ENCODE measurements at places on chromosomes 6 and 20.

GRCh38 chr6:132659082-132659481 lies at the start of gene TAAR1:
Gene TAAR1, minus strand, starts transcription at chr6:132659182. Its CDS starts 13,179 bp downstream, at chr6:132646003.
- DNase-seq, result no peak

DNA sequence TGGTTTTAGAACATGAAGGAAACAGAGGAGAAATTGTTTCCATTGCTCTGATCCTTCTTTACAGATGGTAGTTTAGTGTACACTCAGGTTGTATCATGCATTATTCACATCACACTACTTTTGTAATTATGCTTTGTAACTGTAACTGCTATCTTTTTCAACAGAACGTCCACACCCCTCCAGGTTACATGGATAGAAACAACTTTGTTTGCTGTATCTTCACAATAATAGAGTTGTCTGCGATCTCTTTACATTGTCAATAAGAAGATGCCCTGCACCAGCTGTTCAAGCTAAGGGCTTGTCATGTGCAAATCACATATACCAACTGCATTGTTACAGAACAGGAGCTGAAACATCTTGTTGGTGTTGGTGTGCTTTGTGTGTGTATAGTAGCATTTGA lies 67.9 kb upstream of the MAP7 start:
- no peak for DNase-seq

DNA sequence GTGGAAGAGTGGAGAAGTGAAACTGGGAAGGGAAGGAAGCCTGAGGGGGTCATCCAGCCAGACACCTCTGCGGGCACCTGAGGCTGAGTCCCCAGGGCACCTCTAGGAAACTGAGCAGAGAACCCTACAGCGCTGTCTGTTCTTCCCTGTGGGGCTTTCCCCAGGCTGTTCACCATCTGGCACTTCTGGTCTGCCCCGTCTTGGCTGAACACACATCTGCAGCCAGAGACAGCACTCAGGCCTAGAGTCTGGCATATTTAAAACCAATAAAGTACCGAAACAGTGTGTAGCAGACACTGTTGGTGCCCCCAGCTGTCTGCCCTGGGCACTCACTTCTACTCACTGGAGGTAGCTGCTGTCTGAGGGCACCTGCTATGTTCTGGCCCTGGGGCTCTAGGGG lies 9.4 kb upstream of the ARFGEF2 start:
- DNase-seq, result no peak

DNA sequence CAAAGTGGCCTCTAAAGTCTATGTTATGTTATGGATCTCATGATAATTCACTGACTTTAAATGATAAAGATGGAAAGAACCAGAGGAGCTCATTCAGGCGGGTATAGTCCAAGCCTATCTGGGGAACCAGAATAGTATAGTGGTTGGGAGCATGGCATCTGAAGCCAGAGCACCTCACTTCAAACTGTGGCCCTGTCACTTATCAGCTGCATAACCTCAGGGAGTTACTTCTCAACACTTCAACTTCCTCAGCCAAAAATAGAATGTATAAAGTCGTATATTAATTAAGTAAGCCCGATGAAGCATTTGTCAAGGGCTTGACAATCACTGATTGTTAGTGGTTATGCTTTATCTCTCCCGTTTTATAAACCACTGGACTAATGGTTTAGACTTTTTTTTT lies 112.7 kb downstream of the RTN4IP1 start:
- no peak for DNase-seq

GRCh38 chr20:62804627-62805154 lies at the start of gene OGFR:
Gene OGFR, plus strand, starts transcription at chr20:62804835. Its CDS starts 25 bp downstream, at chr20:62804860.
- peak; percentile 75 for DNase-seq

DNA sequence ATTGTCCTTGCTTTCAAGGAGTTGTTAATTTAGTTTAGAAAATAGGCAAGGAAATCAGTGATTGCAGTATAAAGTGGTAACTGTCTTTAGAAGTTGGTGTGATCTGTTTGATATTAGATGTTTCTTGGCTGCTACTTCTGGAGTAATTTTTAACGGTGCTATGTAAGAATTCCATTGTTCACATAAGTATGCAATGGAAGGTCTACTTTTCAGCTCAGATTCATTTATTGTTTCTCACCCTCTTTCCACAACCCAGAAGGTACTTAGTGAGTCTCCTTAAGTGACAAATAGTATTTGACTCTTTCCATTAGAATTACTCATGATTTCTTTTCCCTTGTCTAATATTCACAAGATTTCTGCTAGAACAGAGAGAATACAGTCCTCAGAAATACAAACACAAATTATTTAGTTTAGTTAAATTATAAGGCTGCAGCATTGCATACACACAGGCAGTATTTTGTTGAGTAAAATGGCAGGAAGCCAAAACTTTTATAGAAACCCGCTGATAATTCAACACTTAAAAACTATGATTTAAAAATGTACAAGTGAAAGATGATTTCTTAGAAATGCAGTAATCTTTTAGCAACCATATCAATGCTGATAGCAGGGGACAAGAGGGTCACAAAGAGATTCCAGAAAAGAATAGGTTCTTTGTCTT lies 554.3 kb downstream of the CD109 start:
- no peak for DNase-seq

- DNase-seq, result no peak
Observed at GRCh38 chr6:3759646-3760232, 8.2 kb upstream of the PXDC1 start.

GRCh38 chr6:152351742-152352141 lies 285.4 kb downstream of the SYNE1 start:
- DNase-seq, result no peak

DNA sequence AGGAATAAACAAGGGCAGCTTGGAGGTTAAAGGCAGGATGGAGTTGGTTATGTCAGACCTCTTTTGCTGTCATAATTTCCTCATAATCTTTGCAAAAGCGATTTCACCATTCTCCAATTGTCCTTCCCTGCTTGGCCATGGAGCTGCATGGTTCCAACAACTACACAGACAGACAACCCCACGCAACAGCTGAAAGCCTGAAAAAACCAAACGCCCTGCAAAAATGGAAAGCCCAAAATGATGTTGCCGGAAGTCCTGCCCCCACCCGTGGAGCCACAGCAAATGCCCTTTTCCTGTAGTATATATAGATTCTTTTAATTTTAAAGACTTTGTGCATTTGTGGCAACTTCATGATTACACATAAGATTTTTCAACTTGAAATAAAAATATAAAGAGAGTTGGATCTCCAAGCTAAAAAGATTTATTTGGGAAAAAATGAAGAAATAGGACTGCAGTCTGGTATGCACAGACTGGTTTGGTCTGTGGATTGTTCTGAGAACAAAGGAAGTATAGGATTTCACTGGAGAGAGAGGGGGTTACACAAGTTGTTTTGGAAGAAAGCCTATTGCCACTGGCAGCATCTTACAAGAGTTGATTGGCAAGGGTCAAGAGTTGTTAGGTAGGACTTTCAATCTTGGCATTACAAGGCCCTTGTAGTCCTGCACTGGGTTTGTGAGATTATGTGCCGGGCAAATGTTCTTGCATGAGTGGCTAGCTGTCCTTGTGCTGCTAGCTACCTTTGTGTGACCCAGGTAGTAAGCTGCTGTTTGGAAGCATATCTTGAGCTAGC lies 190.0 kb downstream of the C6orf118 start:
- DNase-seq, result peak; percentile 21

- DNase-seq, result no peak
Observed at GRCh38 chr6:154494592-154495311, 15.7 kb downstream of the CNKSR3 start.

- no peak for DNase-seq
Observed at GRCh38 chr20:21507400-21508229, 6.2 kb downstream of the NKX2-2 start.

- no peak for DNase-seq
Observed at GRCh38 chr6:142728364-142728763, 216.6 kb downstream of the HIVEP2 start.

- no peak for DNase-seq
Observed at GRCh38 chr6:19325335-19325789, 511.8 kb upstream of the ID4 start.

DNA sequence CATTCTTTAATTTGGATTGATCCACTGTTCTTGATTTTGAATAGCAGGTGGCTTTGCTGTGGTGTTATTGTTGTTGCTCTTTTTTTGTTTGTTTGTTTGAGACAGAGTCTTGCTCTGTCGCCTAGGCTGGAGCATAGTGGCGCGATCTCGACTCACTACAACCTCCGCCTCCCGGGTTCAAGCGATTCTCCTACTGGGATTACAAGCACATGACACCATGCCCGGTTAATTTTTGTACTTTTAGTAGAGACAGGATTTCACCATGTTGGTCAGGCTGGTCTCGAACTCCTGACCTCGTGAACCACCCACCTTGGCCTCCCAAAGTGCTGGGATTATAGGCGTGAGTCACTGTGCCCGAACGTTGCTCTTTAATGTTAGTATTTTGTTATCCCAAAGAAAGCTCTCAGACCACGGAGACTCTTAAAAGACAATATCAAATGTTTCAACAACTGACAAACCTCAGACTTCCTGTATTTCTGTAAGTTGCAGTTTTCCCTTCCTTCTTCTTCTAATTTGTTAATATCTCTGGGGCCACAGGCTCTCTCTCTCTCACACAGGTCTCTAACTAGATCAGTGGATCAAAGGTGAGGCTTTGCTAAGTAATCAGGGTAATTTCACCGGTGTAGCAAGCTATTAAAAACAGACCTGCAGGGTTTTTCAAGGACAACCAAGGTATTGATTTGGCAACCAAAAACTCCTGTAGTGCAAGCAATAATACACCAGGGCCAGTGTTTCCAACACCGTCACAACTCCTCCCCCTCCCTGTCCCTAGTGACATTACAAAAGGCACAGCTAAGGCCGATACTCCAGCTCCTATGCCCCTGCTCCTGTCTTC lies 48.8 kb upstream of the ZNF217 start:
- DNase-seq, result peak; percentile 84

DNA sequence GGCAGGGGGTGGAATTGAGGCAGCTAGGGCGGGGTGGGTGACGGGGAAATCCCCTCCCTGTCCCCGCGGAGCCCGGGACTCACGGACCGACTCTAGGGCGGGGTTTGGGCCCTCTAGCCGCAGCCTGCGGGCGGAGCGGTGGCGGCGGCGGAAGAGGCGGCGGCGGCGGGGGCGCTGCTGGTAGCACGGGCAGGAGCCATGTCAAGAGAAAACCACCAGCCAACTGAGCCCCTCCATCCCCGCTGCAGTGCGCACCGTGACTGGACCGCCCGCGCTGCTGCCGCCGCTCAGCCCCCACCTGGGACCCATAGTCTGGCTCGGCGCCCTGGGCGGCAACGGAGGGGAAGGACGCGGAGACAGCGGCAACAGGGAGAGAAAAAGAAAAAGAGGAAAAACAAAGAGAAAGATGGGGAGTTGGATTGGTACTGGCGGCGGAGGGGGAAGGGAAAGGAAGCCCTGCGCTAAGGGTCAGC lies 1.2 kb upstream of the C6orf62 start:
- peak; percentile 67 for DNase-seq

DNA sequence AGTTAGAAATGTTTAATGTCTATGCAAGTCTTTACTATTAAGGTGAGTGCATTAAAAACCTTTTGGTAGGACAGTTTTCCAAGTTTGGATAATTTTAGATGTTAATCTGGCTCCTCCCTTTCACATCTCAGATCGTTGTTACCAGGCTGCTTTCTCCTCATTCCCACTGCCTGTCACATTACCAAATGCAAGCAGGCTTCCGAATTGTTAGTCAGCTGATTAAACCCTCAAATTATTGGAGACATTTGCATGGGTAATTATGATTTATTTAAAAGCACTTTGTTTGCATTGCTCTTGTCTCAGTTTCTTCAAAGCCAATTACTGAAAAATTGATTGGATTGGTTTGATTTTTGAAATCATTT lies 816.5 kb downstream of the KIF16B start:
- DNase-seq, result no peak

DNA sequence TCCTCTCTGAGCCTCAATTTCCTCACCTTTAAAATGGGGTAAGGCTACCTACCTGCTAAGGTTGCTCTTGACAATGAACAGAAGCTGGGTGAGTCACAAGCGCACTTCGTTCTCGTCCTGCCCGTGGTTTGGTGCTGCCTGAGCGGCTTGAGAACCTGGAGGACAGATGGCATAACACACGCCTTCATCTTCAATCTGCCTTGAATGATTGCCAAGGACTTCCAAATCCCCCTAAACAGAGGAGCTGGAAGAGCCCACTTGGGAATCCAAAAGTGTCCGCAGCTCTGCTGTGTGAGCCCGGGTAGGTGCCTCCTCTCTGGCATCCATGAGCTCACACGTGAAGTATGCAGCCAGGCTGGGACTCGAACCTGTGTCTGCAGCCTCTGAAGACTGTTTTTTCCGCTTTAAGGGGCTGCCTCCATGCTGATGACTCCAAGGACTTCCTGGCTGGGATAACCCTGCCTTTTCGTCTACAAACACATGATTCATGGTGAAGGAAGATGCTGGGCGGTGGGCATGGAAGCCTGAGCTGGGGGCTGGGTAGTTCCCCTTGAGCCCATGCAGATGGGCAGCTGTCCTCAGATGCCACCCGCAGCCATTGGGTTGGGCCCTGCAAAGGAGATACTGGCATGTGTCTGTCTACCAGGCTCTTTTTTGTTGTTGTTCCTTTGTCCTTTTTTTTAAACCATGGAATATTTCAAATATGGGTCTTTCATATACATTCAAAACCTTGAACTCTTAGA lies 25.3 kb upstream of the CSNK2A1 start:
- DNase-seq, result no peak

DNA sequence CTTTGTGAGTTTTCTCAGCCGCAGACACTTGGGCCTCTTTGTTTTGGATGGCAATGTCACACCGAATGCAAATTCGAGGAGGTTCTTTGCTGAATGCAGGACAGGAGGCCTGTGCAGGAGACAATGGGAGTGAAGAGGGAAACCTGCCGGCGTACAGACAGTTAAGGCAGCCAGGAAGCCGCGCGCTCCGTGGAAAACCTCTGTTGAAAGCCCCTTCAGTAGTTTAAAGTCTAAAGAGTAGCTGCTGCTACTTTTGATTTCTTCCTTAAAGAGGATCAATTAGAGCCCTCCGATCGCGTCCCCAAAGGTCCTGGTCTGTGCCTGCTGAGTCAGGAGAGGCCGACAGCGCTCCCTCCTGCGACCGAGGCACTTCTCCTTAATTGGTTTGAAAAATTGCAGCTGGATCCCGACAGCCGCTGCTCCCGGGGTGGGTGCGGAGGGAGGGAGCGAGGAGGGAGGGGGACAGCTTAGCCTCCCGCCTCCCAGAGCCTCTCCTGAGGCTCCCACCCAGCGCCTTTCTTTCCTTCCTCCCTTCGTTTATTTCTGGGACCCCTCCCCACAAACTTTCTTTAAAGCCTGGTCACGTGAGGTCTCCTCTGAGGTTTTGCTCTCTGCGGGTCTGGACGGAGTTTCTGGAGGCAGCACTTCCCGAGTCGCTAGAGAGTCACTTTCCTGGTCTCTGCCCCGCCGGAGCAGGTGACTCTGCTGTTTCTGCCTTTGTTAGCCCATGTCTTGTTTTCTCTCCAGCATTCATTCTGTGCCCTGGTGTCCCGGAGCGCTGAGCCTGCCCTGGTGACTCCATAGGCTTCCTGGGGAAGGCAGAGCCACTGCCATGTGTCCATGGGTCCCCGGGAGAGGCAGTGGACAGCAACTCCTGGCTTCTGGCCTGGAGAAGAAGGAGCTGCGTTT lies 22.3 kb upstream of the RPP40 start:
- peak; percentile 58 for DNase-seq

DNA sequence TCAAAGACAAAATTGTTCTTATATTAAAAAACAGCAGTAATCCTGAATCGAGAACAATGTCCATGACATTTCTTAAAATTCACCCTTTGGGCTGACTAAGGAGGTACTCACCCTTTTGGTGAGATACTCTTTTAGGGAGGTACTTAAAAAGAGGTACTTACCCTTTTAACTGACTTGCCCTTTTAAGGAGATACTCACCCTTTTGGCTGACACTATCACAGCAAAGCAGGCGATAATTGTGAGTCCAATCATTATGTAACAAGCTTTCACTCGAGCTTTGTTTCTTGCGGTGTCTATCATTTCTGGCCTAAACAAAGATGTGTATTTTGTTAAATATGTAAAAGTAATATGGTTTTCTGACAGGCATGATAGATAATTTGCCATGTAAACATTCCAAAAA lies 3.7 kb downstream of the FAM162B start:
- no peak for DNase-seq
